ENCODE measurements at places on chromosomes 11 and 22. TPM values are rescaled to one million over a fixed set of nuclear protein-coding genes. Genes with fewer than 3 reads are reported as not detected.

GRCh38 chr11:122336706-122337105 lies 220.7 kb upstream of the BLID start:
- ATAC-seq, result no peak

GRCh38 chr11:74687237-74688023 lies 43.8 kb downstream of the CHRDL2 start:
- no peak for ATAC-seq

DNA sequence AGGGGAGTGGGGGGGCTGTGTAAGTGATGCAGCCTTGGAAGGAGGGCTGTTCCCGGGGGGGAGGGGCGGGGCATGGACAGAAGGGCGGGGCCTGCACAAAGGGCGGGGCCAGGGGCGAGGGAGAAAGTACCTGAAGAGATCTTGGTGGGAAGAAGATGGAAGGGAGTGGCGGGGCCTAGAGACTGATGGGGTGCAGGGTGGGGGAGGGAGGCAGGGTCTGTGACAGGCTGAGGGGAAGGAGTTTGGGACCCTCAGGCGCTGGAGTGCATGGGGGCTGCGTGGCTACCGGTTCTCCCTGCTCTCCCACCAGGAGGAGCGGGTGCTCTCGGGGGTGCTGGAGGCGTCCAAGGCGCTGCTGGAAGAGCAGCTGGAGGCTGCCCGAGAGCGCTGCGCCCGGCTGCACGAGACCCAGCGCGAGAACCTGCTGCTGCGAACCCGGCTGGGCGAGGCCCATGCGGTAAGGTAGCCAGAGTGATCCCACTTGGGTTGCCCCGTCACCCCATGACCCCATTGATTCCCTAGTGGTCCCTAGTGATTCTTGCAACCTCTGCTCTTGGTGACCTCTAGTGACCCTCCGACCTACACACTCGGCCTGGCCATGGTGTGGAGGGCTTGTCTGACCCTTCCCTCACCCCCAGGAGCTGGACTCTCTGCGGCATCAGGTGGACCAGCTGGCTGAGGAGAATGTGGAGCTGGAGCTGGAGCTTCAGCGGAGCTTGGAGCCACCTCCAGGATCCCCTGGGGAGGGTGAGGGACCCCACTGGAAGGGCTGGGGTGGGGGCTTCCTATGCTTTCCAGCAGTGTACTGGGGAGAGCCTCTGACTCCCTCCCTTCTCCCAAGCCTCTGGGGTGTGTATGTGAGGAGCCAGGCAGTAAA lies 3.1 kb downstream of the CCDC88B start:
- ATAC-seq, result no peak

THRSP gene
- total RNA-seq, result not detected

HOATZ gene
- not detected for total RNA-seq

GRCh38 chr11:17558916-17559315 lies 11.9 kb downstream of the OTOG start:
- ATAC-seq, result no peak

DNA sequence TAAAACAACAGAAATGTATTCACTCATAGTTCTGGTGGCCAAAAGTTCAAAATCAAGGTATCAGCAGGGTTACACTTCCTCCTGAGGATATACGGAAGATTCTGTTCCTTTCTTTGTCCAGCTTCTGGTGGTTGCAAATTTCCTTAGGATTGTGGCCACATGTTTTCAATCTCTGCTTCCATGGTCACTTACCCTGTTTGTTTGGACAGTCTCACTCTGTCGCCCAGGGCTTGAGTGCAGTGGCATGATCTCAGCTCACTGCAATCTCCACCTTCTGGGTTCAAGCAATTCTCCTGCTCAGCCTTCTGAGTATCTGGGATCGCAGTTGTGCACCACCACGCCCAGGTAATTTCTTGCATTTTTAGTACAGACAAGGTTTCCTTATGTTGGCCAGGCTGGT lies 534.3 kb downstream of the KCNA4 start:
- ATAC-seq, result no peak

DNA sequence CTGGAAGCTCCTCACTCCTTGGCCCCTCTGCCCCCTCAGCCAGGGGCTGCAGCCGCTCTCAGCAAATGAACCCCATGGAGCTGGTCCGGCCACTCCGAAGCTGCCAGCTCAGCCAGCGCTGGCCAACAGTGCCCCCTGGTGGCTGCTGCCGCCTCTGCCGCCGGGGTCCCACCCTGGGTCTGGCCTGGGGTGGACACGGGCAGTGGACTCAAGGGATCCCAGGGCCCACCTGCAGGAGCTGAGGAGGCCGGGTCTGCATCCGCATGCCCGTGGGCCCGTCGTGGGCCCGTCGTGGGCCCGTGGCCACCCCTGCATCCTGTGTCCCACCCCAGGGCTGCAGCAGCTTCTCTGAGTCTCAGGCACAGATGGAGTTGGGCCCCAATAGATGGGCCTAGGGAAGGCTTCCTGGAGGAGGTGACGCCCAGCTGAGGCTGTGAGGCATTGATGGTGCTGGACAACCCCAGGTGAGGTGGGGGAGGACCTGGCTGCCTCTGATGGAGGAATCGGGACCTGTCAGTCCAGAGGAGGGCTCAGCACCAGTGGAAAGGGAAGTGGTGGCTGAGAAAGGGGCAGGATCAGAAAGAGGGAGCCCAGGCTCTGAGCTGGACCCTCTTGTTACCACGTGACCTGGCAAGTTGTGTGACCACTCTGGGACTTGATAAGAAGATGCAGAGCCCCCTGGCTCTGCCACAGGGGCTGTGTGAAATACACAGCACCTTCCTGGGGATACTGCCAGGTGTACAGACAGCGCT lies 522.3 kb downstream of the BRD1 start:
- peak; percentile 70 for ATAC-seq

CRYBB1 gene
- not detected for total RNA-seq

DNA sequence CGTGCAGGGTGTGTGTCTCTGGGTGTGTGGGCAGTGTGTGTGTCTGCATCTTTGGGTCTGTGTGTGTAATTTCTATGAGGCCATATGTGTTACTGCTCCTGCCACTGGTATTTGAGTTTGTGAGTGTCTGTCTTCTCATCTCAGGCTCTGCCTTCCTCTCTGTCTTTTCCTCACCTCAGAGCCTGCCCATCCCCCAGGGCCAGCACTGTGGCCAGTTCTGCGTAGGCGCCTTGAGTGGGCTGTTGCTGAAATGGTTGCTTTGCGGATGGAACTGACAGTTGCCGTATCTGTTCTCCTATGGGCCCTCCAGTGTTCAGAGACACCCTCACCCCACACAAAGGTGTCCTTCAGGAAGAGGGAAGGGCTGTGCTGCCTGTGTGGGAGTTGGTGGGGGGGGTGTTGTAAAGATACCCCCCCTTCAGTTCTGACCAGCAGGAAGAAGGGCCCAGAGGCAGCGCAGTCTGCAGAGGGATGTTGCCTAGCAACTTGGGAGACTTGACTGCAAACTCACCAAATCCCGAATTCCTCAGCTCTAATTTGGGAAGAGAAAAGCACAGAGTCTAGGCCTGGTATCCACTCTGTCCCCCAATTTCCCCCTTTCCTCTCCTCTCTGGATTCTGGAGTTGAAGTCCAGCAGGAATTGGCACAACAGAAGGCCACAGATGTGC lies 2.0 kb upstream of the NRGN start:
- ATAC-seq, result no peak

UCP3 gene
- 1.6 TPM for total RNA-seq

- no peak for ATAC-seq
Observed at GRCh38 chr11:69099180-69099579, 50.4 kb downstream of the TPCN2 start.

TEX12 gene
- total RNA-seq, result not detected

DNA sequence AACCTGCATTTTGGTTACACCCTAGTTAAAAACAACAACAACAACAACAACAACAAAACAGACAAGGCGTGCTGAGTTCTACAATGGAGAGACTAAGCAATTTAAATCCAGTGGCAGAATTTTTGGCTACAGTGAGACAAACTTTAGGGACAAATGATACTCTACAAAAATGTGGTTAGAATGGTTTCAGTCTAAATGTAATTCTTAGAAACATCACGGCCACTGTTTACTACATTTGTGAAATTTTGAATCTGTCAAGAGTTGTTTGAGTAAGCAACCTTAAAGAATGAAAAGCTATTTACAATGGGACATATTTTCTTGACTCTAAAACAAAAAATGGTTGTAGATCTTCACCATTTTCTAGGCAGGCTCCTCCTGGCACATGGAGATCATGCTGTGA lies 259.4 kb downstream of the SWAP70 start:
- no peak for ATAC-seq

DEPDC7 gene
- 0.27 TPM for total RNA-seq

DNA sequence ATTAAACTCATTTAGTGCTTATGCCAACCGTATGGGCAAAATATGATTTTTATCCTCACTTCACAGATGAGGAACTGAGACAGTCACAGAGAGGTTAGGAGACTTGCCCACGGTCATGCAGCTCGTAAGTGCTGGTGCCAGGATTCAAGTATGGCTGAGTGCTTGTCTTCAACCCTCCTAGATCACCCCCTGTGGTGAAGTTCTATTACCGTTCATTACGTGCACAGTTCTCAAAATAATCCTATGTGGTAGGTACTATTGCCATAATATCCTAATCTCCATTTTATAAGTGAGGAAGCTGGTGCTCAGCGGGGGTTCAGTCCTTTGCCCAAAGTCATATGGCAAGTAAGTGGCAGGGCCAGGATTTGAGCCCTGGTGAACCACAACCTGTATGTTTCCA lies 1.5 kb downstream of the MIEF1 start:
- ATAC-seq, result no peak

DNA sequence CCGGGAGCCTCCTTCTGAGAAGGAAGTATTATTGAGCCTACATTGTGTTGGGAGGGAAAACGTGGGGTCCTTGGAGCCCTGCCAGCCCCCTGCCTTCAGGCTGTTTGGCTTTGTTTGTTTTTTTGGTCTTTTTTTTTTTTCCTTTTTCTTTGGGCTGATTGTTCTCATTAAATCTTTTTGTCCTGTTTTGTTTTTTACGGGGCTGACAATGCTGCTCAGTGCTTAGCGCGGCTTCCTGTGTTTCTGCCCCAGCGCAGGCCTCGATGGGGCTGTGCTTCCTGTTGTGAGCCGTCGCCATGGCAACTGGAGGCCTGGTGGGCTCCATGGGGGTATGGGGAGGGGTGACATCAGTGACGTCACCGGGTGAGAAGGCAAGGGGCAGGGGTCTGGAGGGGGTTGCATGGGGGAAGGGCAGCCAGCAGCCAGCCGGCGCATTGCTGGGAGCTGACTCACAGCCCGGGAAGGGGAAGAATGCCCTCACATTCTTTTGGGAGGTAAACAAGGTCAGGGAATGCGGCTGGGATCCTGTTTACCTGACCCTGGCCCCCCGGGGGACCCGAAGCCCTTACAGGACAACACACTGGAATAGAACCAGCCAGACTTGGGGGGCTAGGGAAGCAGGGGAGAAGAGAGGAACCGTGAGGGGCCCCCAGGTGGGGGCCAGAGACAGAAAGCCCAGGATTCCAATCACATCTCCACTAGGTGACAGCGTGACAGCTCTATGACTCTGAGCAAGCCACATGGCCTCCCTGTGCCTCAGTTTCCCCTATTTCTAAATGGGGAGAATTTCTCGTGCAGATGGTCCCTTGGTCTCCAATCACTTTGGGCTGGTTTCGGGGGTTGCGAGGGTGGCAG lies 22.2 kb upstream of the CBX7 start:
- ATAC-seq, result peak; percentile 64

DNA sequence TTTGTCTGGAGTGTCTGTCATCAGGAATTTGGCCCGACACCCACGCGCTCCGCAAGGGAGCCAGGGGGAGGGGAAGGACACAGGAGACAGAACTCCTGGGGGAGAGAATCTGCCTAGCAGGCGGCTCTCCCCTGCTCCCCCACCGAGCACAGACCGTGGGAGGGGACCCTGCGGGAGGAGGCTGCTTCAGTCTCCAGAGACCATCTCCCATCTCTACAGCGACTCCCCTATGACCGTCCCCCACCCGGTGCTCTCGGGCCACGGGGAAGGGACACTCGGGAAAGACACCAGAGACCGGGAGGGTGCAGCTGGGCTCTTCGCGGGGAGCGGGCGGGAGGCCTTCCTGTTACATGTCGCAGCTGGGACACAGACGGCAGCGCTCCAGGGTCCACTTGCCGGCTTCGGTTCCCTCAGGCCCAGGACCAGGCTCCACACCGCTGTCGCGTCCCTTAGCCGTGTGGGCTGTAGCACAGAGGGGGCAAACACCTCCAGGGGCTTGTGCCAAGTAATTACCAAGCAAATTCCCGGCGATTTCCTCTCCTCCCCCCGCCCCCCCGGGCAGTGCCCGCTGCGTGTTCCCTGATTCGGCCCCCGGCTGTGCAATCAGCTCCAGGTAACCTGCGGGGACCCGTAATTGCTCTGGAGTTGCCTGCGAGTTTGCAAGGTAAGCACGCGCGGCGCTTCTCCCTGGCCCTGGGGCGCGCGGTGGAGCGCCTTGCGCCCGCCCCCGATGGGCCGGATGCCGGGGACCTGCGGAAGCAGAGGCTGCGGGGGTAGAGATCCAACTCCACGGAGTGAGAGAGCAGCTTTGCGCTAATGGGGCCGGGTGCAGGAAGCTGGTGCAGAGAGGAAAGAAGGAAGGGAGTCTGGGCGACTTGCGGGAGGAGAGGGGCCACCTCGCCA lies 155.1 kb upstream of the CADM1 start:
- ATAC-seq, result no peak

DNA sequence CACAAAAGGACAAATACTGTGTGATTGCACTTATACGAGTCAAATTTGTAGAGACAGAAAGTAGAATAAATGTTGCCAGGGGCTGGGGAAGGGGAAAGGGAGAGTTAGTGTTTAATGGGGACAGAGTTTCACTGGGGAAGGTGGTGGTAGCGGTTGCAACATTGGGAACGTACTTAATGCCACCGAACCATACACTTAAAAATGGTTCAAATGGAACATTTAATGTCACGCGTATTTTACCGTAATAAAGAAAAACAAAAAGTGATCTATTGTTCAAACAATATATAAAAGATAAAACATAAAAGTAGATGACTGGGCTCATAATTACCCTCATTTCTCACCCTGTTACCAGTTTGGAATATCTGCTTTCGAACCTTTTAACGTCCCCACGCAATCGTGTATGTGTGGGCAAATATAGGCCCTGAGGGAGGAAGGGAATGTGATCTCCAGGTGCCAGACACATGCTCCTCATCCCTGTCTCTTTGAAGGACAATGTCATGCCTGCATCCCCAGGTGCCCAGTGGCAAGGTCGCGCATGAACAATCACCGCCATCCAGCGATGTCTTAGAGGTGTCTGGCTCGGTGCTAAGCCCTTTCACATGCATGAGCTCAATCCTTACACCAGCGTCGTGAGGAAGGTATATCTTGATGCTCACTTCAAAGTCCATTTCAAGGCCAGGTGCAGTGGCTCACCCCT lies 35.3 kb downstream of the LIF start:
- no peak for ATAC-seq

GRCh38 chr22:44273175-44273574 lies 39.6 kb downstream of the SHISAL1 start:
- no peak for ATAC-seq

DNA sequence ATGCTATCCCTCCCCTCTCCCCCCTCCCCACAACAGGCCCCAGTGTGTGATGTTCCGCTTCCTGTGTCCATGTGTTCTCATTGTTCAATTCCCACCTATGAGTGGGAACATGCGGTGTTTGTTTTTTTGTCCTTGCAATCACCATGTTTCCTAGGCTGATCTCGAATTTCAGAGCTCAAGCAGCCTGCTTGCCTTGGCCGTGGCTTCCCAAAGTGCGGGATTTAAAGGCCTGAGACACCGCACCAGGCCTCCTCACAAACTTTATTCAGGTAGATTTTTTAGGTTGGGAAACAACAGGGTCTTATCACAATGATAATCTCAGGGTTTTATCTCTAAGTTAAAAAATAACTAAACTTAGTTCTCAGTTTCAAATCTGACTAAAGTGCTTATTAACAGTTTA lies 125.4 kb downstream of the LUZP2 start:
- ATAC-seq, result no peak

All from gastroesophageal sphincter (tissue), 4 donors.